ENCODE measurements at places on chromosomes 5 and 9.
A peak's percentile ranks its signal among the peaks of the same experiment; 100 is the strongest.

- no peak for DNase-seq
These were observed 17.6 kb downstream of the NREP start for GRCh38 chr5:111739416-111739815.

- no peak for DNase-seq
These were observed 20.2 kb upstream of the CCDC192 start for GRCh38 chr5:127683008-127683407.

- DNase-seq, result no peak
These were observed 126.7 kb downstream of the GADD45G start for GRCh38 chr9:89731262-89732182.

DNA sequence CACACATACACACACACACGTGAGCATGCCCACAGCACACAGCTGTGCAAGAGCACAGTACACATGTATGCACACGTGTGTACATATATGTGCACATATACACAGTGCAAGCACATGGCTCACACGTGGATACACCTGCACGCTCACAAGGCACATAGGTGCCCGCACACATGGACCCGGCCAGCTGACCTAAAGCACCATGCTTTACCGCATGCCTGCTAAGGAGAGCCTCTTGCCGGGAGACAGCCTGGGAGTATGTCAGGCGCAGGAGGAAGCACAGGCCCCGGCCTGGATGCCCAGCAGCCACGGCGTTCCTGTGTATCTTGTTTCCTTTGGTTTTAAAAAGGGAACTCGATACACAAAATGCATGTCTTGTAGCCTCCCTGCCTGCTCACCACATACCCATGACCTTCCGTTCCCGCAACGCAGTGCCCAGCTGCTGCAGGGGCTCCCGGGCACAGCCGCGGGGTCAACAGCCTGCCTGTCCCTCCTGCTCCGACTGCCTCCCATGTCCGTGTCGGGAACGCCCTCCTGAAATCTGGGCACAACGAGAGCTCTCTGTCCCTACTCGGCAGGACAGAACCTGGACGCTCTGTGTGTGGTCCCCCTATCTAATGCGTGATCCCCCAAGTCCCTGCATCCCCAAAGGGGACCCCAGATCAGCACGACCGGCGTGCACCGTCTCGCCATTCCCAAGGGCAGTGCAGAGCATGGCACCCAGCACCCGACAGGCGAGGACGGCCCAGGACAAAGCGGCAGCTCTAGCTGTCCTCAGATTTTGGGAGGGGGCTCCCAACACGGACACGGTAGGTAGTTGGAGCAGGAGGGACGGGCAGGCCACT, 3.6 kb downstream of the SLC12A7 start:
- no peak for DNase-seq

DNA sequence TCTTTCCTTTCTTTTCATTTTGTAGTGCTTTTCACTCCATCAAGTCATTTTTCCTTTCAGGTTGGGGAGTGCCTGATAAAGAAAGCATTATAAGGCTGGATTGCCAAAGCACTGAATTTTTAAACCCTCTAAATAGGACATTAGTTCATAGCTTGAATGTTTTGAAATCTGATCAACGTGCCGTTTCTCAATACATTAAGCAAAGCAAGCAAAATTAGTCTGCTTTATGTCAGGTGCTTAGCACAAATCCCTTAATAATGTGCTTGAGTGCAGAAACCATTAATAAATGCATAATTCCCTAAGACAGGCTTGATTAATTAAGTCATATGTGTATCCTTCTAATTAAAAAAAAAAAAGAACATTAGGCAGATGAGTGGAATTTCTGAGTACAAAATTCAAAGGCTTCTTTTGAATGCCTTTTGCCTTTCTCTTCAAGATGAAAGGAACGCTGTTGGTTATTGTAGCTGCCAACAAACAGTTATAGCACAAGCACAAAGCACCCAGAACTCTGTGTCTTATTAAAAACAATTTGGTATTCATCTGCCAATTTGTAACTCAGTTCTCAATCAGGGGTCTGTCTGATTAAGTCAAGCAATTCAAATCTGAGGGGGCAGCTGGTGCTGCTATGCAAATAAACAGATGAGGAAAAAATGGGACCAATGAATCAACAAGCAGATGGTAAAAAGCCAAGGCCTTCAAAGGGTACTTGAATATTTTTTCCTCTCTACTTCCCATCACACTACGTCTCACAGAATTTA, 233.7 kb downstream of the TLE1 start:
- no peak for DNase-seq

- no peak for DNase-seq
These were observed 16.2 kb upstream of the TLE4 start for GRCh38 chr9:79555474-79556089.

GRCh38 chr5:44632344-44632743, 176.4 kb upstream of the MRPS30 start:
- DNase-seq, result no peak

DNA sequence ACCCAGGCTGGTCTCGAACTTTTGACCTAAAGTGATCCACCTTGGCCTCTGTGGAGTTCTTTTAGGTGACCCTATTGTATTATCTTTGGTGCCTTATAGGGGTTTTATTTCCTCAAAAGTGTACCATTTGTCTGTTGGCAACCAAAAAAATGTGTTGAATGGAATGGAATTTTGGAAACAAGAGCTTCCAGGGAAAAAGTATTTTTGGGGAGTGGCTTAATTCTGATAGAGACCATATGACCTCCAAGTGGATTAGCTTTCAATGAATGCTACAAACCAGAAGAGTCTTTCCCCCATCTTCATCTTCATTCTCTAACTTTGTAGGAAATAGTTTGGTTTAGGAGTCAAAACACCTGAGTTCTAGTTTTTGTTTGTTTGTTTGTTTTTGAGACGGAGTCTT, 3.4 kb upstream of the OGN start:
- DNase-seq, result no peak

GRCh38 chr9:137574192-137574591, 4.5 kb downstream of the DPH7 start:
- DNase-seq, result no peak

DNA sequence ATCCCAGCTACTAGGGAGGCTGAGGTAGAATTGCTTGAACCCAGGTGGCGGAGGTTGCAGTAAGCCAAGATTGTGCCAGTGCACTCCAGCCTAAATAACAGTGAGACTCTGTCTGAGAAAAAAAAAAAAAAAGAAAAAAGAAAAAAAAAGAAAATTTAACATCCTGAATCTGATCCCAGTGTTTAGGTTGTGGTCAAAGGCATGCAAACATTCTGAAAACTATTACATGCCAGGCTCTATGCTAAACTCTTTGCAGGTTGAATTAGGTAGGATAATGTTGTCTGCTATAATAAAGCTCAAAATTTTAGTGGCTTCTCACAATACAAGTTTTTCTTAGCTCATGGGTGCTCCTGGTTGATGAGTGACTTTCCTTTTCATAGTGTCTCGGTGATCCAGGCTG, 367.4 kb downstream of the PSAT1 start:
- DNase-seq, result no peak

DNA sequence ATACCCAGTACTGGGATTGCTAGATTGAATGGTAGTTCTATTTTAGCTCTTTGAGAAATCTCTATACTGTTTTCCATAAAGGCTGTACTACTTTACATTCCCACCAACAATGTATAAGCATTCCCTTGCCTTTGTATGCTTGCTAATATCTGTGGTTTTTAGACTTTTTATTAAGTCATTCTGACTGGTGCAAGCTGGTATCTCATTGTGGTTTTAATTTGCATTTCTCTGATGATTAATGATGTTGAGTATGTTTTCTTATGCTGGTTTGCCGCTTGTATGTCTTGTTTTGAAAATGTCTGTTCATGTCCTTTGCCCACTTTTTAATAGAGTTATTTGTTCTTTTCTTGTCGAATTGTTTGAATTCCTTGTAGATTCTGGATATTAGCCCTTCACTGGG, 512.7 kb upstream of the PAPPA start:
- no peak for DNase-seq

DNA sequence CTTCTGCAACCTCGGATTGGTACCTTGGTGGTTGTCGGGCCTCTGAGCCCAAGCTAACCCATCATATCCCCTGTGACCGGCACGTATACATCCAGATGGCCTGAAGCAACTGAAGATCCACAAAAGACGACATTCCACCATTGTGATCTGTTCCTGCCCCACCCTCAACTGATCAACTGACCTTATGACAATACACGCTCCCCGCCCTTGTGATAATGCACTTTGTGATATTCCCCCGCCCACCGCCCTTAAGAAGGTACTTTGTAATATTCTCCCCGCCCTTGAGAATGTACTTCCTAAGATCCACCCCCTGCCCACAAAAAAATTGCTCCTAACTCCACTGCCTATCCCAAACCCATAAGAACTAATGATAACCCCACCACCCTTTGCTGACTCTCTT, 16.5 kb upstream of the TOR1B start:
- no peak for DNase-seq

DNA sequence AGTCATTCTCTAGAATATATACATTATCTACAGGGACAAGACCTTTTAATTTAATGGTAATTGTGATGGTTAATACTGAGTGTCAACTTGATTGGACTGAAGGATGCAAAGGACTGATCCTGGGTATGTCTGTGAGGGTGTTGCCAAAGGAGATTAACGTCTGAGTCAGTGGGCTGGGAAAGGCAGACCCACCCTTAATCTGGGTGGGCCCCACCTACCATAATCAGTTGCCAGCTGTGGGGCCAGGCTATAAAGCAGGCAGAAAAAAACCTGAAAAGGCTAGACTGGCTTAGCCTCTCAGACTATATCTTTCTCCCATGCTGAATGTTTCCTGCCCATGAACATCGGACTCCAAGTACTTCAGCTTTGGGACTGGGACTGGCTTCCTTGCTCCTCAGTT, 112.2 kb upstream of the SMC2 start:
- no peak for DNase-seq

DNA sequence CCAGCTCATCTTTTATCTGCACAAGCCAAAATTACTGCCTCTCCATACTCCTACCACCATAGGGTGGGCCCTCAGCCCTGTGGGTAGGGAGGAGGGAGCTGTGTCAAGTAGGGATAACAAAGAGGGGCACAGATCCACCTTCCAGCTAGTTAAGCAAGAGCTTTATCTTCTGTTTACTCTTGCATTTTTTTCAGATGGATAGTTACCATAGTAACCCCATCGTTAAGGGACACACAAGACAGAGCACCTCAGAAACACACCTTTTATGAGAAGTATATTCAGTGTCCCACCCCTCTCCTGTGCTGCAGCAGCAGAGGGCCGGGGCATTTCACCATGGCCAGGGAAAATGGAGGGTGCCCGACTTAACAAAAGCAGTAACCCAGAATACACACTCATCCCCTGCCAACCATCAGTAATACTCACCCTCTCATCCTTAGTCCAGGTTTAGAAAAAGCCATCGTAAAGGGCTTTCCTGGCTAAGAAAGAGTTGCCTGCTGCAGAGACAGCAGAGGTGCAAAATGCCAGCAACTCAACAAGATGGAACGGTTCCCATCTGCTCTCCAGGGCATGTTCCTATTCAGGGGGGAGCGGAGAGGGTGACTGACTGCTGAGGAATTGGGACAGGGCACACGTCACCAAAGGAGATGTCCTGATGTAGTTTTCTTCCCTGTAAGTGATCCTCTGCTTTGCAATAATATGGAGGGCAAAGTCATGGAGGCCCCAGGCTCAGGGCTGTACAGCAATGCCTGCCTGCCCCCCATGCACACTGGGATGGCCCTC, 25.1 kb downstream of the MACROH2A1 start:
- DNase-seq, result no peak

GRCh38 chr5:174159327-174160114, 114.0 kb downstream of the NSG2 start:
- DNase-seq, result no peak

GRCh38 chr9:26694381-26695297, 198.0 kb downstream of the CAAP1 start:
- no peak for DNase-seq

GRCh38 chr5:174056064-174056847, 10.8 kb downstream of the NSG2 start:
- DNase-seq, result no peak

GRCh38 chr9:118459913-118460312, 755.7 kb downstream of the TLR4 start:
- DNase-seq, result no peak

GRCh38 chr9:91723420-91724067, 226.5 kb downstream of the ROR2 start:
- DNase-seq, result no peak

- DNase-seq, result no peak
These were observed 920 bp downstream of the LPCAT1 start for GRCh38 chr5:1522601-1523479.

- DNase-seq, result peak; percentile 23
These were observed 79.8 kb upstream of the CAST start for GRCh38 chr5:96582343-96582742.

DNA sequence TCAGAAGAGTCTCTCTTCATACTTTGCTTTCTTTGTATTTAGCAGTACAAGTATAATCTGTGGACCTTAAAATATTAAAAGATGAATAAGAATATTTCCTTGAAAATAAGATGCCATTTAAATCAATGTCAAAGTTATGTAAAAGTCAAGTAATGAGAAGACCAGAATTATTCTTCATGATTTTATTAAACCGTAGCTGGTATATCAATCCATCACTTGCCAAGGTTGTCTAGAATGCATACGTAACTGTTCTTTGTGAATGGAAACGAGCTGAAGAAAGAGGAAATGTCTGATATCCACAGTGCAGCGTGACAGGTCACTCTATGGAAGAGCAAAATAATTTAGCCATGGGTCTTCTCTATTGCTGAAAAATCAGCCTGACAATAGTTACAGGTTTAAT, 488.7 kb upstream of the CCNG1 start:
- DNase-seq, result no peak

DNA sequence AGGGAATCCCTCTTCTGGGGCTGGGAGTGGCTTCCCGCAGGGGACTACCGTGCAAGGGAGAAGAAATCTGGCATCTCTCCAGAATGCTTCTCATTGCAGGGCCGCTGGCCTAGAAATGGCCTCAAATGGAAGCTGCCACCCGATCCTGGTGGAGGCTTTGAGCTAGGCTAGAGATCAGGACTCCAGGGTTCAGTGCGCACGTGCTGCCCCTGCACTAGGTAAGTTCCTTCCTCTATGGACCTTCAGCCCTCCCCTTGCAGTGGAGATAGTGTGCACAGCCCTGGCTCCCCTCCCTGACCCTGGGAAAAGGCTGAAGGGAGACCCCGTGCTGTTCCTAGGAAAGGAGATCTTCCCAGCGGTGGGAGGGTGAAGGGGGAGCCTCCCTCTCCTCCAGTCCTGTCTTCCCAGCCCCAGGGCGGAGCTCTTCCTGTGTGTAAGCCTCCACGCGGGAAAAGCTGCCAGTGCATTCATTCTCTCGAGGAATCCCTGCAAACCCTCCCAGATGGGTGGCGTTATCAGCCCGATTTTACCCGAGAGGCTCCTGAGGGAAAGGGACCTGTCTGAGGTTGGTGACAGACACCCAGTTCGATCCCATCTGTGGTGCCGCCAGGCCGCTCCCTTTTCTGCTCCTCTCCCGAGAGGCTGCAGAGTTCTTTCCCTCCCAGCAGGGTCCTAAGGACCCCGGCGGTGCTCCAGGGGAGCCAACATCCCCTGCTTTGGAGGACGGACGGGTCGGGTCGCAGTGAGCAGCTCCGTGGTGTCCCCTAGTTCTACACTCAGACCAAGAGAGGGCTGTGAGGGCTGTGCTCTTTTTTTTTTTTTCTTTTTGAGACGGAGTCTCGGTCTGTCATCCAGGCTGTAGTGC, 1.4 kb upstream of the CERCAM start:
- peak; percentile 4 for DNase-seq

- DNase-seq, result no peak
These were observed 365.9 kb downstream of the NFIB start for GRCh38 chr9:13948037-13948436.

Measured in NCI-H774 (cell line).